ENCODE measurements at places on chromosomes 3 and 15.

DNA sequence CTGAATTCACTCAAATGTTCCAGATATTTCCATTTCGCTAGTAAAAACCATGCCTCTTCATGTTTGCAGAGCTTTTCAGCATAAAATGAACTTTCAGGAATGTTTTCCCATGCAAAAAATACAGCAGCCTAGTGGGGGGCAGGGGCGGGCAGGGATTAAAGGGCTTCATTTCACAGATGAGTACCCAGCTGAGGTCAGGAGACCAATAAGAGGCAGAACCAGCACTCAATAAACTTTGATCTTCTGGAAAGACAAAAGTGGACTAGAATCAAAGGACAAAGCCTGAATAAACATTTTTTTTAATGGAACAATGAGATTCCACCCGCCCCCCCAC, 8.0 kb downstream of the KLHL25 start:
- no peak for DNase-seq

- no peak for DNase-seq
Measured at GRCh38 chr15:101489237-101489598, 289 bp downstream of the PCSK6 start.

GRCh38 chr15:78147566-78147965, 1.6 kb upstream of the IDH3A start:
- DNase-seq, result no peak

DNA sequence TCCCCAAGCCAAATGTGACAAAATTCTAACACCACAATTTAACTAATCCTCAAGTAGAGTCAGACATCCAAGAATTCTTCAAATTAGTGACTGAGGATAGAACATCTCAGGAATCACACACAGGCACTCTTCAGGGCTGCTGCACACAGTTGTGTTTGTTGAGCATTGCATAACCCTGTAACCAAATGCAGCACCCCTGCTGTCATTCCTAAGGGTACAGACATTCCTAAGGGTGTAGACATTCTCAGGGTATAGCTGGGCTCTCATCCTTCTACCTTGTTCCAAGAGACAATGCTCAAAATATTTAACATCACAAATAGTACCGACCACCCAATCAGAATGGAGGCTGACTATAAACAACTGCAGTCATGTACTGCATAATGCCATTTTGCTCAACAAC, 107.1 kb upstream of the UBE2E2 start:
- DNase-seq, result no peak

GRCh38 chr3:194300382-194300758, 50.8 kb downstream of the CPN2 start:
- DNase-seq, result no peak

DNA sequence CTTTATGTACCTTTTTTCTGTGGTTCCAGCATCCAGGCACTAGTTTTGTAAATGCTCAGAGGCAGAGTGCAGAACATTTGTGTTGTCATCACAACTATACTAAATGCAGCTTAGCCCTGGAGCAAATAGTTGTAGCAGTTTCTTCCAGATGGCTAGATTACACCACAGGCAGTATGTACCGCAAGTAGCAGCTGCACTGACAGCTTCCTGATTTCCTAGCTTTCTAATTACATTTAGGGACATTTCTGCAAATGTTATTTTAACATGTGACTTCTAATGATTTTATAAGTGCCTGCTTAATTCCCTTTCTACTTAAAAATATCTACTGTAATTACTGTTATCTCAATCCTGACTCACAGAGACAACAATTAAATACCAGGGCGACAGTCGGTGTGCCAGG, 106.5 kb downstream of the NR2E3 start:
- no peak for DNase-seq

- no peak for DNase-seq
Measured at GRCh38 chr3:169579116-169579710, 84.3 kb downstream of the MECOM start.

GRCh38 chr3:39541442-39541841, 74.0 kb downstream of the MOBP start:
- no peak for DNase-seq

- DNase-seq, result no peak
Measured at GRCh38 chr15:99522288-99522687, 43.5 kb upstream of the MEF2A start.

- no peak for DNase-seq
Measured at GRCh38 chr15:55954862-55955605, 38.4 kb downstream of the NEDD4 start.

- no peak for DNase-seq
Measured at GRCh38 chr3:15434756-15435155, 7.4 kb downstream of the EAF1 start.

DNA sequence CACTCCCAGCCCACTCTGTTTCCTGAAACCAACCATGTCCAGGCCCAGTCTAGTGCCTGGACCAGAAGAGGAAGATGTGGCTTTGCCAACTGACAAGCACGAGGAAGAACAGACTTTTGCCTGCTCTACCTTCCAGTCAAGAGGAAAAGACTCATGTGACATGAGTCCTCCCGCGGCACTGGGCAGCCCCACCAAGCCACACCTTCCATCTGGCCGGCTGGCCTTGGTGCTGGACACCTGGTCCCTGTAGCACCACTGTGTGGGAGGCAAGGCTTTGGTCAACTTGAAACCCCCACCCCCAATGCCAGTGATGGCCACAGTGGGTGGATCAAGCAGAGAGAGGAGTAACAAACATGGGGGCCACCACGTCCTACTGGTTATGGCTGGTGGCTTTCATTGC, 12.5 kb downstream of the CHDH start:
- DNase-seq, result no peak

DNA sequence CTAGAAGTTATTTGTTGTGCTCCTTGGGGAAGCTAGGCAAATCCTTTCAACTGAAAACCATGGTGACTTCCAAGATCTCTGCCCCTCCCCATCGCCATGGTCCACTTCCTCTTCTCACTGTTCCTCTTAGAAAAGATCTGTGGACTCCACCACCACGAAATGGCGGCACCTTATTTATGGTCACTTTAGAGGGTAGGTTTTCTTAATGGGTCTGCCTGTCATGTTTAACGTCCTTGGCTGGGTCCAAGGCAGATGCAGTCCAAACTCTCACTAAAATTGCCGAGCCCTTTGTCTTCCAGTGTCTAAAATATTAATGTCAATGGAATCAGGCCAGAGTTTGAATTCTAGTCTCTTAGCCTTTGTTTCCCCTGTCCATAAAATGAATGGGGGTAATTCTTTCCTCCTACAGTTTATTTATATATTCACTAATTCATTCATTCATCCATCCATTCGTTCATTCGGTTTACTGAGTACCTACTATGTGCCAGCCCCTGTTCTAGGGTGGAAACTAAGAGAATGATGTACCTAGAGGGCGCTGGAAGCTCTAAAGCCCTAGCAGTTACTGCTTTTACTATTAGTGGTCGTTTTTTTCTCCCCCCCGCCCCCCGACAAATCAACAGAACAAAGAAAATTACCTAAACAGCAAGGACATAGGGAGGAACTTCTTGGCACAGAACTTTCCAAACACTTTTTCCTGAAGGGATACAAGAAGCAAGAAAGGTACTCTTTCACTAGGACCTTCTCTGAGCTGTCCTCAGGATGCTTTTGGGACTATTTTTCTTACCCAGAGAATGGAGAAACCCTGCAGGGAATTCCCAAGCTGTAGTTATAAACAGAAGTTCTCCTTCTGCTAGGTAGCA, 657 bp downstream of the PATL2 start:
- DNase-seq, result no peak
